Activated T-cell treated with anti-CD3 and anti-CD28 coated beads for 24 hours (primary cell): ENCODE measurements at places on chromosomes 1 and 21.

GRCh38 chr1:175771289-175771688 is 27.9 kb upstream of the TNR start:
- no peak for DNase-seq

DNA sequence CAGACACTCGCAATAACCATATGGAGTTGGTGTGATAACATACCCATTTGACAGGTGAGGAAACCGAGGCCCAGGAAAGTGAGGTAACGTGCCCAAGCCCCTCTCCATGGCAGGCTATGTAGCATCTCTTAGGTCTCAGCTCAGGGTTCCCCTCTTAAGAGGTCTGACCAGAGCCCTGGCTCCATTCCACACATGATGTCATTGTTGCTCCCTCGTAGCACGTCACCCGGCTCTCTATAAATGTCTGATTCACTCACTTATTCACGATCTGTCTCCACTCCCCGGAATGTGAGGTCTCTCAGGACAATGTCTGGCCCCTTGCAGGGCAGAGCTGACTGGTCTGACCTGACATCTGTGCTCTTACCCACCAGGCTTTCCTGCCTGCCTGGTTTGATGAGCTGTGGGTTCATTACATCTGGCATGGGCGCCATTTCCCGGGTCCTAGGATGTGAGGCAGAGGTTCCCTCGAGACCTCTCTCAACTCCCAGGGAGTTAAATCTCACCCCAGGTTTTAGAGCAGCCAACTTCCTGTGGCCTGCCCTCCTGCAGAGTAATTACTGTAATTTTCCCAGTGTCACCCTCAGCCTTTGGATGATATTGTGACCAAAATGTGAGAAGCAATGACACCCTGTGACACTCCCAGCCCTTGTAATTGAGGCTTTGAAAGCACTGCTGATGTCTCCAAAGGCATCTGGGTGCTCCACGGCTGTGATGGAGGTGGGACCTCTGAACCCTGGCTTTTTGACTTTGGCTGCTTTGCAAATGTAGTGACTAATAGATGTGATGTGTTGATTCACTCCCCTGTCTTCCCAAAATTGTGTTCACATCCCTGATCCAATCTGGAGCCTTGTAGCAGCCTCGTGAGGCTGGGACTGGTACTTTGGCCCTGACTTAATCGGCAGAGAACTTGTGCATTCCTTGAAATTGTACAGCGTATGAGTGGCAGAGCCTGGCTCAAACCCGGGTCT is 10.6 kb downstream of the ACTL8 start:
- no peak for DNase-seq

DNA sequence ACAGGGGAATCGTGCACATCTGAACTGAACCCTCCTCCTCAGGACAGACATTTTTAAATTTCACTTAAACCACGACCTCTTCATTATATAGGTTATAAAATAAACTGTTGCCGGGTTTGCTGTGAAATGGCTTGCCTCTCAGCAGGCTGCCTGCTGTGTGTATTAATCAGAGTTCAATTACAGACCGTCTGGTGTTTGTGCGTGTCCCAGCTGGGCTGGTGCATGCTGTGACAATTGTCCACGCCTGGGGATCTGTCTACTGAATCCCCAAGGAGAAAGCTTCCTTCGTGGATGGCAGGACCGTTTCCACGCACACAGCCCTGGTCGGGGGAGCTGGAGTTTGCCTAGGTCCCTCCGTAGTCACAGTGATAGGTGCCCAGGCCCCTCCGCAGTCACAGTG is 13.4 kb upstream of the AGPAT3 start:
- DNase-seq = no peak

DNA sequence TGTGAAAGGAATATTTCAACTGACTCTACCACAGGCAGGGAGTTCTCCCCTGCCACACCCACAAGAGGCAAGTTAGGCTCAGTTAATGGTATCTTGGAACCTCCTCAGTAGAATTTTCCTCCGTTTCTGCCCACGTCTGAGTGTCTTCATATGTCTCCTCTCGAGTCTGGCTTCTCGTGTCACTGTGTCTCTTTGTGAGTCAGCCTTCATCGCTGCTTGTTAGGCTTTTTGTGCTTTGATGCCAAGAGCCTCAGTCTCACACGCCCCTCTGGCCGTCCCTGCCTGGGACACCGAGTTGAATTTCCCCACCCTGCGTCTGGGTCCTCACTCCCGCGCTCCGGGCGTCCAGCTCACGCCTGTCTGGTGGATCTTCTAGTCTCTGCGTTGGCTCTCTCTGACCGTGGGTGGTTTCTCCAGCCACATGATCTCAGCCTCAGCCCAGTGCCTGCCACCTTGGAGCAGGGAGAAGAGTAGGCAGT is 125.7 kb upstream of the GADD45A start:
- no peak for DNase-seq

DNA sequence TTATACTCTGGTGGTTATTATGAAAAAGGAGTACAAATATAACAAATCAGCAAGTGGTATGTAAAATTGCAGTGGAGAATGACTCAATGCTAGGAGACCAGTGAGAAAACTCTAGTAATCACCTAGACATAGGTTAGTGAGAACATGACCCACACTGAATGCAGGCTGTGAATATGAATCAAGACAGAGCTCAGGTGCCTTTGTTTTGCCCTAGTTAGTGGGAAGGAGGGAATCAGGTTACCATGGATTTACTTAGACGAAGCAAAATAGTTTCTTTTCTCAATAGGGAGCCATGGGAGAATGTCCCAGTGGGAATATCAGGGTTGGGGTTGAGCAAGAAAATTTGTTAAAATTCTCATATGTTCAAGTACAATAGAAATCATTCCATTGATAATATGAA is 10.6 kb upstream of the GCLM start:
- no peak for DNase-seq

GRCh38 chr1:53634571-53634979 is 104.4 kb downstream of the GLIS1 start:
- no peak for DNase-seq

DNA sequence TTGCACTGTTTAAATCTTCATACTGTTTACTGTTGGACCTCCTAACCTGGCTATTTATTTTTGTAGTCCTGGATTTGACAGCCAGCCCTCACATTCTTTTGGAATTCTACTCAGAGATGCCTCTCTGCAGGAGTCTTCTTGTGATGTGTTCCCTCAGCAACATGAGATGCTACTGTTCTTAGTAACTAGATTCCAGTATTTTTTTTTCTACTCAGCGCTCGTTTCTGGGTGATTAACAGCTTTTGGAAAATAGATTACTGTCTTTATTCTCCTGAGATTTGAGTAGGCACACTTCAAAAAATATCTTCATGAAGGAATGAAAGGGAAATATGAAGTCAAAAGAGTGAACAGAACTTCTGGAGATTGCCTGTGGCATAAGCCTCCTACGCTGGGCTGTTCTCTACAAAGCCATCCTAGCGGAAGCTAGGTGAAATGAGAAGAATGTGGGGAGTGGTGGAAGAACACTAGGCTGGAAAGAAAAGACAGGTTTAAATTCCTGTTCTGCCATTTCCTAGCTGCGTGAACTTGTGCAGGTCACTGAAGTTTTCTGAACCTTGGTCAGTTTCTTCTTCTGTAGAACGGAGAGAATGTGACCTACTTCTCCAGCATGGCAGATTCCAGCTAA is 75.9 kb downstream of the LRRC8C start:
- DNase-seq = no peak

GRCh38 chr1:240178366-240178765 is 86.7 kb downstream of the FMN2 start:
- no peak for DNase-seq

DNA sequence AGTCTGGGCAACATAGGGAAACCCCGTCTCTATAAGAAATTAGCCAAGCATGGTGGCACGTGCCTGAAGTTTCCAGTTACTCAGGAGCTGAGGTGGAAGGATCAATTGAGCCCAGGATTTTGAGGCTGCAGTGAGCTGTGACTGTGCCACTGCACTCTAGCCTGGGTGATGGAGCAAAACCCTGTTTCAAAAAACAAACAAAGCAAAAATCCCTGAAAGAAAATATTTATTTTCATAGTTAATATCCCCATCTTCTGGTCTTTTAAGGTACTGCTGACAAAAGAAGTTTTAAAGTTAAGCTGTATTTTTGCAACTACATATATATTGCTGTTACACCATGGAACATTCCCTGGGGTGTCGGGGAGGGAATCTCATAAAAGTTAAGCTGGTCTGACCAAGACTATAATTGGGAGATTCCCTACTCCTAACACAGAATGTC is 26.0 kb downstream of the VAMP4 start:
- no peak for DNase-seq

DNA sequence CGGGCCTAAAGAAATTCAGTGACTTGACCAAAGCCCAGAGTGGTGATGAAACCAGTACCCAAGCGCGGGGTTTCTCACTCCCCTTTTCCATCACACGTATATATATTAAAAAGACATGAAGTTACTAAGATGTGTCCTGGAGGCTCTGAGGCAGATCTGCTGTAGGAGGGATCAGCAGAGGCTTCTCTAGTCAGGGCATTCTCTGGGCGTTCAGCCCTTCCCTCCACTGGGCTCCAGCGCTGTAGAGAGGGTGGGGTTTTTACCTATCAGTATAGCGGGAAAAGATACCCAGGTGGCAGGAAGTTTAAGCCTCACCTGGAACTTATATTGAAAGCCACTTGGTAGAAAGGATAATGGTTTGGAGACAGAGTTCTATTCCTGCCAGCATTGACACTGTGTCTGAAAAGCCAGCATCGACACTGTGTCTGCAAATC is 862 bp upstream of the PLEKHO1 start:
- DNase-seq = no peak

- no peak for DNase-seq
Measured at GRCh38 chr1:35058988-35059387, 20.2 kb upstream of the ZMYM1 start.

GRCh38 chr1:20586953-20587660 is 1.8 kb upstream of the CDA start:
- no peak for DNase-seq

DNA sequence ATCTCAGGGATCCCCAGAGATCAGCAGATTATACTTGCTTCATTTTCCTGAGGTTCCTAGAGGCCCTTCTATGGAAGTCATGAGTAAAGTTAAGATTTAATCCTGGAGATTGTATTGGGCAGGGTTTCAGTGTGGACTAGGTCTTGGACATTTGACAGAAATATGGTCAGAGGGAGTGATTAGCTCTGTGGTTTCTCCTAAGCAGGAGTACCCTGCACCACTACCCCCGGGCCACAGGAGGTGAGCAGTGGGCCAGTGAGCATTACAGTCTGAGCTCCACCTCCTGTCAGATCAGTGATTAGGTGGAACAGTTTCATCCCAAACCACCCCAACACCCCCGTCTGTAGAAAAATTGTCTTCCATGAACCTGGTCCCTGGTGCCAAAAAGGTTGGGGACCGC is 43.2 kb downstream of the PHACTR4 start:
- DNase-seq = no peak

- no peak for DNase-seq
Measured at GRCh38 chr1:156358641-156359040, 10.4 kb upstream of the RHBG start.

- no peak for DNase-seq
Measured at GRCh38 chr1:112511897-112512296, 3.1 kb downstream of the WNT2B start.

DNA sequence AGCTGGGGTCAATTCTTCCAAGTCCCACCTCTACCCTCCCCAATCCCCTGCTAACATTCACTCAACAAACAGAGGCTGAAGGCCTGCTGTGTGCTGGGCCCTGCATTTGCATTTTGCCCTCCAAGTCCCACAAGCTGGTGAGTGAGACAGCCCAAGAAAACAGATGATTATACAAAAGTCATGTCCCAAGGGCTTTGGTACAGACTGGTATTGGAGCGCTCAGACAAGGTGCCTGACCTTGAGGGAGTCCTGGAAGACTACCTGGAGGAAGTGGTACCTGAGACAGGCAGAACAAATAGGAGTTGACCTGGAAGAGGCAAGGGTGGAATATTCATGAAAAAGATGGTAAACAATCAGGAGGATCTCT is 4.2 kb downstream of the LMOD1 start:
- DNase-seq = no peak

DNA sequence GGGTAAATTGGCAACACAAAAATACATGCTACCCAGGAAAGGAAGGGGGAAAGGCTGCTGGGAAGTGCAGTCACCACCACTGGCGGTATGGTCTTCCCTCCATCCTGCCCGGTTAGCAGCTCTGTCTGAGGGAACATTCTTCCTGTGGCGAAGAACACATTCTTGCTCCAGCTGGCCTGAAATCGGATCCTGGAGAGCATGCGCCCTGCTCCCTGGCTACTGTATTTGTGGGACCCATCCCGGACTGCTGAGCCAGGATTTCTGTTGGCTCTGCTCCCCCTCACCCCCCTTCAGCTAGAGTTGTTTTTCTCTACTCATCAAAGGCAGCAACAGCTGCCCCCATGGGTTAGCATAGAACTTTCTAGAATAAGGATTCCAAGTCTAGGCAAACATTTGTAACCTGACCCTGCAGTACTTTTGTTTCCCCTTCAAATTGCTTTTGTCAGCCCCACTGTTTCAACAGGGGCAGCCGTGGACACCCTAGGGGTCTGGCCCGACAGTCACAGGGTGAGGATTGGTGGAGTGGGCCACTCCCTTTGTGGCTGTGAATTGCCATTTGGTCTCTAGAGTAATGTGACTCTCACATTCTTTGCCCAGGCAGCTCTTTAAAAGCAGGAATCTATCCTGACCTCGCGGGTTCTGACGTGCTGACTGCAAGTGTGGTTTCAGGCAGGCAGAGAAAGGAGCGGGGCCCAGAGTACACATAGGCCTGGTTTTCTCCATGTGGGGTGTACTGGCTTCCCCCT is 157.7 kb downstream of the TOMM20 start:
- DNase-seq = no peak

DNA sequence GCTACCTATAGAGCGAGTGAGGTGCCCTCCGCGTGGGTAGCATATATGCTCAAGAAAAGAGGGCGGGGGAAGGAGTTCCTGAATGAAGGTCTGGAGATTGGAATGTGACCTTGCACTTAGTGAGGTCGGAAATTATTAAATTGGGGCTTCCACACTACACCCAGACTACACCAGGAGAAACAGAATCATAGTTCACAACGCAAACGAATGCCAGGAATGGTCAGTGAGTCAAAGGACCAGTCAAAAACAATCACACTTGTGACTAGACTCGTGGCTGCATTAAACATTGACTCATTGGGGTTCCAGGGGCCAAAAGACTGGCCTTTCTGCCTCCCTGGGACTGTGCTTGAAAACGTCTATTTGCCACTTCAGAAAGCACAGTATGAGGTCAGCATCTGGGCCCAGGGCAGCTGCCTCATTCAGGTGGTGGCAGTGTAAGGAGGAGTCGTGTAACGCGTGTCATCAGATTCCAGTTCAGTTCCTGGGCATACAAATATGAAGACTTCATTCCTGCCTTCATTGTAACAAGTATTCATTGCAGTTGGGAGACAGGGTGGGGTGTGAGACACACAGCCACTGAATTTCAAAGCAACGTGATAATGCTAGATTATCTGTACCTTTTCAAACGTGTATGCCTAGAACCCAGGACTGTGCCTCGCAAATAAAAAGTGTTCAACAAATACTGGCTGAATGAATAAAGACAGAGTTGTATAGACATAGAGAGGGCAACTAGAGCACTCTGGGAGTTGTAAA is at the start of gene YOD1:
YOD1 (minus strand) TSS at position 18 of the 753 bp plus-strand sequence. CDS start 178 bp downstream, outside the sequence.
- no peak for DNase-seq

DNA sequence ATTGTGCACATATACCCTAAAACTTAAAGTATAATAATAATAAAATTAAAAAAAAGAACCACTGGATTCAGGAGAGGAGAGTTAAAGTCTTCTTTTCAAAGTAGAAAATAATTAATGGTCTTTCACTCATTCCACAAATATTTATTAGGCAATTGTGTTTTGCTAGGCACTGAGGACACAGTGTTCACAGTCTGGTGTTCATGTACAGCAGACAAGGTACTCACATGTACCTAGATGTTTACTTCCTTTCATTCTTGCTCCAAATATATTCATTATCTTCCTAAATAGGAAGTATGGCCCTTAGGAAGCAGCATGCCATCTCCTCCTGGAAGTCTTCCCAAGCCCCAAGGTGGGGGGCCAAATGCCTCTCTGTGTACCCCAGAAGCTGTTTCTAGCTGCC is 265.0 kb downstream of the NPHP4 start:
- DNase-seq = no peak
